ENCODE measurements at places on chromosomes 5 and 9.

- no peak for DNase-seq
Observed at GRCh38 chr5:96808541-96808828, 740 bp upstream of the ERAP1 start.

DNA sequence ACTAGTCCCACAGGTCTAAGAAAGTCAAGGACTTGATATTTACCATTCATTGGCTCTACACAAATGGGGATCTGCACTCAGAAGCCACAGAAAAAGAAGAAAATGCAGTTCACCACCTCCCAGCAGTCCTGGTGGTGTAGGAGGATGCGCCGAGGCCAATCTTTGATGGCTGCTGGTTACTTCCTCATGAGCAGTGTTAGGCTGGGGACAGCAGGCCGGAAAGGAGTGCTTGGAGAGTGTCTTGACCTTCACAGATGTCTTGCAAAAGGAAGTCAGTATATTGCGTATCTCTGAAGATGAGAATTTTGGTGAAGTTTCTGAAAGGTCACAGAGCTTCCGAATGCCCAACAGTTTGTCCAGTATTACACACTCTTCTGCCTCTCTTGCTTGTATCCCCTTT is 597.0 kb downstream of the EBF1 start:
- no peak for DNase-seq

- no peak for DNase-seq
Observed at GRCh38 chr9:137731947-137732813, 113.4 kb downstream of the EHMT1 start.

- DNase-seq: no peak
Observed at GRCh38 chr5:88391116-88391515, 122.5 kb upstream of the TMEM161B start.

- no peak for DNase-seq
Observed at GRCh38 chr5:67453111-67453905, 256.7 kb upstream of the CD180 start.

- no peak for DNase-seq
Observed at GRCh38 chr5:13378091-13378490, 566.4 kb downstream of the DNAH5 start.

DNA sequence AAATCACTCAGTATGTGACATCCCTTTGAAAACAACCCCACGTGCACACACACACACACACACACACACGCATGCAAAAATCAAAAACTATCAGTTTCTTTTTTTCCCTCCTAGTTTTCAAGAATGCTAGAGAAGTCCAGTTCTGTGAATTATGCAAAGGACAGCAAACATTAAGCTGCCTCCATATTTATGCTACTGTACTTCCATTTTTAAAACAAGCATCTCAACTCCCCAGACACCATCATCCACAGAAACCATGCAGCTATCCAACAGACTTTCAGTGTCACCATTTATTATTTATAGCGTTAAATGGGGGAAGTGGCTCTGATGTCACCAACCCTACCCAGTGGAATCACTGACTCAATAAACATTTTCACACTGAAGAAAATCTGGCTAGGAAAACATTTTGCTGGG is 1.6 kb downstream of the FBXW11 start:
- DNase-seq: no peak

DNA sequence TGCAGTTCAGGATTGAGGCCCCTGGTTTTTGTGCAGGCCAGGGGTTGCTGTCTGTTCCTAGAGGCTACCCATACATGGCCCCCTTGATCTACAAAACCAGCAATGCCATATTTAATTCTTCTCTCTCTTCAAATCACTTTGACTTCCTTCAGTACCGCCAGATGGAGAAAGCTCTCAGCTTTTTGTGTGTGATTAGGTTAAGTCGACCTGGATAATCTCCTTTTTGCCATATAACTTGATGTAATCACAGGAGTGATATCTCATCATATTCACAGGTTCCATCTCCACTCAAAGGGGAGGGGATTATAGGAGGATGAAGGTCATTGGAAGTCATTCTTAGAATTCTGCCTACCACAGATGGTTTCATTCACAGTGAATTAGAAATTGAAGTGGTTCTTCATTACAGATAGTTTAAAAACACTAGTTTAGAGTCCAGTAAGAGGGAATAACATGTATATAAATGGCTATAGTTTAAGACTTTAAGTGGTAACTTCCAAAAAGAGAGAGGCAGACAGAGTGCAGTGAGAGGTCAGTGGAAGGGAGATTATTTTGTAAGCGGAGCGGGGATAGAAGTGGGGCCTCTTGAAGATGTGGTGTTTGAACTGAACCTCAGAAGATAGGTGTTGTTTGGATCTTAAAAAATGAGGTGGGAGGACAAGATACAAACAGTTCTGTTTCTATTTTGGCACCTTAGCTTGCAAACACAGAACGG is 85.9 kb downstream of the GALNT10 start:
- no peak for DNase-seq

- peak; percentile 68 for DNase-seq
Observed at GRCh38 chr5:132019857-132020555, 8.5 kb upstream of the ACSL6 start.

- peak; percentile 12 for DNase-seq
Observed at GRCh38 chr5:131209506-131210150, 38.9 kb downstream of the LYRM7 start.

- DNase-seq: no peak
Observed at GRCh38 chr5:54695198-54695966, 177.8 kb downstream of the SNX18 start.

GRCh38 chr9:125523681-125524080 is 183.3 kb downstream of the MAPKAP1 start:
- DNase-seq: no peak

DNA sequence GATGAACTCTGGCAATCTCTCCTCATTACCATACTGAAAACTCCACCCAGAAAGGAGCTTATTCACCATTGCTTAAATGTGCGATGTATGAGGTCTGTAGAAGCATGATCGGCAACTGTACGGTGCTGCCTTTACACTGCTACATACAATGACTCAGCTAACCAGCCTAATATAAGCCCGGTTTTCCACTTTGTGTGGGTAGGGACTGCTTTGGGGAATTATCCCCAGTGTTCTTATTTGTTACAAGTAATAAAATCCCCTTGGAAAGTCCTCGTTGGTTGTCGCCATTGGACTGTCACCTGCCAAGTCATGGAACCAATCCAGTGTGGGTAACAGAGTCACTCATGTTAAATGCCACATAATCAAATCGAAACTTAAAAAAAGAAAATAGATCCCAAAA is 23.5 kb upstream of the TENT2 start:
- DNase-seq: no peak

DNA sequence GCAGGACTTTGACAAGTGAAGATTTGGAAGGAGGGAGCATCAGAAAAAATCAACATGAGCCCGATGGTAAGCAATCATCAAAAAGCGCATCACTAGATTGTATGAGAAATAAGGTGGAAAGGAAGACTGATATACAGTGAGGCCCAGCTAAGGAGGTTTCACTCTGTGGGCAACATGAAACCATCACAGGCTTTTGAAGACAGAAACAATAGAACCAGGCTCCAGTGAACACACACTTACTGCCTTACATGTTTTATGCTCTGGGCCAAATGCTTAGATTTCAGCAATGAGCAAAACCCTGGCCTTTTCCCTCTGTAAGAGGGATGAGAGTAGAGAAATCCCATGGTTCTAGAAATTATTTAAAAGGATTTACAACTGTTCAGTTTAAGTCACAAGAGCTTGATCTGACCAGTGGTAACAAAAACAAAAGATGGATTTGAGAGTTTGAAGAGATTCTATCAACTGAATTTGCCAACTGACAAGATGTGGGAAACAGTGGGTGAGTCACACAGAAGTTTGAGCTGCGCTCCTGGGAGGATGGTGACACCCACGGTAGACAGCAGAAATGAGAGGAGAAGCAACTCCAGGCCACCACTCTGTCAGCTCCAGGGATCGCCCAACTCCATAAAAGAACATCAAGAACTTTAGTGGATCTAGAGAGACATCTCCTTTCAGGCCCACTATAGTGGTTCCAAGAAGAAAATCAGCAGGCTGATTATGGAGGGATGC is 261.8 kb downstream of the MCTP1 start:
- DNase-seq: no peak

DNA sequence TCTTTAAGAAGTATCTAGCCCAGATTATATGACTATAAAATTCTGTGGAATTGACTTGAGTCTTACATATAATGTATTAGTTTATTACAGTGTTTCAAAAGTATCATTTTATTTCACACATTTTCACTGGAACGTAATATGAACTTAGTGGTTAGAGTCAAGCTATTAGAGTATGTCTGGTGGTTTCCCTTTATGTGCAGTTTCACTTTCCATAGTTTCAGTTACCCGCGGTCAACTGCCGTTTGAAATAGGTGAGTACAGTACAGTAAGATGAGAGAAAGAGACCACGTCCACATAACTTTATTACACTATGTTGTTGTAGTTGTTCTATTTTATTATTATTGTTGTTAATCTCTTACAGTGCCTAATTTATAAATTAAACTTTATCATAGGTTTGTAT is 50.5 kb downstream of the COMMD10 start:
- DNase-seq: no peak

GRCh38 chr5:63700241-63700640 is 262.0 kb downstream of the HTR1A start:
- DNase-seq: no peak

DNA sequence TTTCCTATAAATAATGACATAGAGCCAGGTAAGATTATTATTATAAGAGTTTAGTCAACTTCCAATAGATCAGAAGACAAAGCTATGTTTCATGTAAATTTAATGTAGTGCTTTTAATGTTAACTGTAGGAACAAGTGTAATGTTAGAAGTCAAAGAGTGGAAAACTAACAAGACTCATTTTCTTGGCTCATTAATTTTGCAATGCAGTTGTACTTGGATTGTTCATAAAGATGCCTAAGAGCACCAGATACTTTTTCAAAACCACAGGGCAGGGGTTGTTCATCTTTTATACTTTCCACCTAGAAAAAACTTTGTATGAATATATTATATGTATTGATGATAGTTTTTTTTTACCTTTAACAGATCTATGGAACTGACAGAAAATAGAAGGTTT is 1705.3 kb upstream of the CDH9 start:
- no peak for DNase-seq

DNA sequence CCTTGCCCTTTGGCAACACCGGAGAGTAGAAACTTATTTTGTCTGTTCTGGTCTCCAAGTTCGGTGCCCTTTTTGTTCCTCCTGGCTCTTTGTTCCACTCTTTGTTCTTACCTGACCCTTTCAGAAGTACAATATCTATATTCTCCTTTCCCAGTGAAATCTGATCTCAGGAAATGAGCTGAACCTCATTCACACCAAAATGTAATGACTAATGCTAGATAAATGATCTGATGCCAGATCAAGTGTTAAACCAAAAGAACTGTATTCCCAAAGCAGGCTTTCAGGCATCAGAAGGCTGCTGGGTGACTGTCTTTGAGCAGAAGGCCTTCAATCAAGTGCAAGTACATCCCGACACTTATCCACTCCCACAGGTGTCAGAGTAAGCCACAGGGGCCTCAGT is 156.4 kb downstream of the SPOCK1 start:
- DNase-seq: no peak

DNA sequence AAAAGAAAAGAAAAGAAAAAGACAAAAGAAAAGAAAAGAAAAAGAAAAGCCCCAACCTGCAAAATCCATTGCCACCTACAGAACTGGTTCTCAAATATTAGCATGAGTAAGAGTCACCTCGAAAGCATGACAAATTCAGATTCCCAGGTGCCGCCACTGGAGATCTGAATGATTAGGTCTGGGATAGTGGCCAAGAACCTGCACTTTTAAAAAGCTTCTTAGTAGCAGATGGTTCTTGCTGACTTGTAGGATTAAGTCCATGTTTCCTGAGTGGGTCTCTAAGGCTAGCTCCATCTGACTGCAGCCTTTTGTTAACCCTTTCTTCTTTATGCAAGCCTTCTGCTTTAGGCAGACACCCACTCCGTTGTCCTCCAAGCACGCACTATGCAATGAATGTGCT is 178.5 kb upstream of the CDH18 start:
- DNase-seq: no peak

- no peak for DNase-seq
Observed at GRCh38 chr9:95031711-95032461, 285.6 kb downstream of the FANCC start.

DNA sequence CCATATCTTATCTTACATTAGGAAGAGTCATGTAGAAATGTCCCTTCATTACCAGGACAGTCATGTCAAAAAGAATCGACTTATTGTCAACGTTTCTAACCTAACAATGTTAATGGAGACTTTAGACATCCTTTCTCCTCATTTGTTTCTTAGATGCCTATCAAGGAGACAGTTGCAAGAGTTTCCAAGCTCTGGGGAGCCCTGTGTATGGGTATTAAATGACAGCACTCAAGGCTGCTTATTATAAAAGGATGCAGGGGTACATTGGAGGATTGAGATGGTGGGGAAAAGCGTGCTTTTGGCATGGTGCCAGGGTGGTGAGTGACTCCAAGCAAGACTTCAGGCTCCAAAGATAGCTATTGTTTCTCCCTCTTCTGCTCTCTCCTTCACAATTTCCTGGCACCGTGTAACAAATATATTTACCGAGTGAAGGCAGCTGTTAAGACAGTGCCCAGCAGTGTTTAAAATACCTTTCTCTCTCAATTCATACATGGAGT is 461.3 kb upstream of the CLINT1 start:
- no peak for DNase-seq

- DNase-seq: peak; percentile 79
Observed at GRCh38 chr5:132425009-132425937, 55.8 kb downstream of the SLC22A5 start.

DNA sequence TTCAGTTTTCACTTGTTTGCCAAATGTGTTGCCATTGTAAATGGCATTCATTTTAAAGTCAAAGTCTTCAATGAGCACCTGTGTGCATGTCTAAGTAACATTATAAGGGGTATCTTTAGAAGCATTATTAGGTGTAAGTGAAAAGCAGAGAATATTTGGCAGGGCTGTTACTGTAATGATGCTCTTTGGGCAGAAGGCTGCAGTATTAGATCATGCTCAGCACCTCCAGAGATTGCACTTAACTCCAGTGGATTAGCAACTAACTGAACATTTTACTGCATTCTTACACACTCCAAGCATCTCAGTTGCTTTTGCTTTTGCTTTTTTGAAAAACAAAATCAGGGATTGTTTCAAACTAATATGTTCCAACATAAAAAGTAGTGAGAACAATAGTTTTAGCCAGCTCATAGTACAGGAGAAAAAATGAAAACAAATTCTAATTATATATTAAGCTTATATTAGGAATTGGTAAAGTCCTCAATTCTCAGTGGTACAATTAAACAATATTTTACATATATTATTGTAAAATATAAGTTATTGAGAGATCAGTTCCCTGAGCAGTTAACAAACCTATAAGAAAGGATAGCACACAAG is 1740.9 kb upstream of the CDH9 start:
- no peak for DNase-seq

GRCh38 chr5:161098516-161098915 is 246.5 kb upstream of the ATP10B start:
- DNase-seq: no peak

DNA sequence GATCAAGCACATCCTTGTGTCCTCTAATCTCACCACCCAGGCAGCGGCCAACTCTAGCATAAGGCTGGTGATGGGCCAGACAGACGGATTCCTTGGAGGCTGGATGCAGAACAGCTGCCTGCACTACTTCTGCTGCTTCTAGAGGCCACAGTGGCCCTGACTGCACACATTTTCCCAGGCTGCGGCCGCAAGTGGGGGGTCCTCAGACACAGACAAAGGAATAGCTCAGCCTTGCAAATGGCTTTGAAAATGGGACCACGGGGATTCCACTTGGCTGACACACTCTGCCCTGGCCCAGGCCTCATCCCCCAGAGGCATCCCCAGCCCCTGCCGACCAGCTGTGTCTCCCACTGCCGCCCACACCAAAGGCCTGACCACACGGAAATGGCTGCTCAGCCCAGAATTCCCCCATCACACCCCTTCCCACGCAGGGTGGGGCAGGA is 540.8 kb downstream of the BNC2 start:
- DNase-seq: no peak

All from stimulated activated CD4-positive, alpha-beta T cell treated with anti-CD3 and anti-CD28 coated beads, Interleukin-2, amount 100 ng/mL, for 24 hours (primary cell).